ENCODE measurements at places on chromosomes 6 and 20.

DNA sequence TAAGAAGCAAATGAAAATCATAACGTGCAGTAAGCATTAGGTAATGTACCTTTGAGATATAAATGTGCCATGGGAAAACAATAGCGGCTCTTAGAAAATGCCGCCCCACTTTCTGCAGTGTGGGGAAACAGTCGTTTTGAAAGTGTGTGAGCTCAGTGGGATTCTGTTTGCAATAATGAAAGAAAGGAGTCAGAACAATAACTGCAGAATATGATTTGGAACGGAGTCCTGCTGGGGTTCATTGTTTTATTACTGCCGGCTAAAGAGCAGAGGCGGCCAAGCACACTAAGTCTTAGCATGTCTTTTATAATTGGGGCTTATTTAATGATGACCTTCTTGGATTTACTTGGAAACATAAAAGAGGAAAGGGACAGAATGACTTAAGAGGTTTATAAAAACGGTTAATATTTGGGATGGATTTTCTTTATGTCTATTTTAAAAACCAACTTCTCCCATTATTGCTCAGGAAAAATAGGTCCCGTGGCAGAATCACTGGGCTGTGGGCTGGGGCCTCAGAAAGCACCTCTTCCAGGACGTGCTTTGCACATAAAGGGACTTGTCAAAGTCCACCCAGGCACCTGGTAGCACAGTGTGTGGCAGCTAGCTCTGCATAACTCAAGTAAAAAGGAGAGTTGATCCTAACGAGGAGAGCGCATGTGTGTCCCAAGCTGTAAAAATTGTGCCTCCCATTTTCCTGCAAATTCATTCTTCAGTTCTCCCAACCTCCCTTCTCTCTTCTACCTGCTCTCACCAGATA lies 44.0 kb upstream of the SLC22A16 start:
- DNase-seq = no peak

GRCh38 chr6:122726649-122727048 lies 52.9 kb upstream of the FABP7 start:
- DNase-seq = no peak

GRCh38 chr6:68364271-68364805 lies 270.7 kb upstream of the ADGRB3 start:
- DNase-seq = no peak

- DNase-seq = no peak
Observed at GRCh38 chr6:21891080-21891479, 297.5 kb downstream of the SOX4 start.

- DNase-seq = no peak
Observed at GRCh38 chr6:139243536-139243935, 48.3 kb downstream of the TXLNB start.

- DNase-seq = no peak
Observed at GRCh38 chr6:20021795-20022194, 184.6 kb downstream of the ID4 start.

- no peak for DNase-seq
Observed at GRCh38 chr6:127717384-127717783, 140.4 kb downstream of the C6orf58 start.

DNA sequence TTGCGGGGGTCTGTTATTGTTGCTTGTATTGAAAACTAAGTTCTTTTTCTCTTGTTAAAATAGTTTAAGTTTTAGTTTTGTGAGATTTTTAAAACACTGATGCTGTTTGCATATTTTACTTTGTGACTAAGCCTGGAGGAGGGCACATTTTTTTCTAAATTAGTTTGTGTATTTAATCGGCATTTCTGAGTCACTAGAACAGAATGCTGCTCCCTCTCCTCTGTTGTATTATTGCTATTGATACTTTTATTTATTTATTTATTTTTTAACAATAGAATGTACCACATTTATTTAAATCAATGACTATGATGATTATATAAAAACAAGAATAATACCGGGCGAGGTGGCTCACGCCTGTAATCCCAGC lies 5.1 kb upstream of the FAM50B start:
- no peak for DNase-seq

- no peak for DNase-seq
Observed at GRCh38 chr6:159953091-159953601, 15.7 kb upstream of the IGF2R start.

- DNase-seq = no peak
Observed at GRCh38 chr6:34858681-34859080, 29.2 kb downstream of the TAF11 start.

- DNase-seq = no peak
Observed at GRCh38 chr6:141488488-141488887, 644.2 kb upstream of the GJE1 start.

GRCh38 chr6:39899554-39900295 lies 34.5 kb downstream of the MOCS1 start:
- DNase-seq = no peak

DNA sequence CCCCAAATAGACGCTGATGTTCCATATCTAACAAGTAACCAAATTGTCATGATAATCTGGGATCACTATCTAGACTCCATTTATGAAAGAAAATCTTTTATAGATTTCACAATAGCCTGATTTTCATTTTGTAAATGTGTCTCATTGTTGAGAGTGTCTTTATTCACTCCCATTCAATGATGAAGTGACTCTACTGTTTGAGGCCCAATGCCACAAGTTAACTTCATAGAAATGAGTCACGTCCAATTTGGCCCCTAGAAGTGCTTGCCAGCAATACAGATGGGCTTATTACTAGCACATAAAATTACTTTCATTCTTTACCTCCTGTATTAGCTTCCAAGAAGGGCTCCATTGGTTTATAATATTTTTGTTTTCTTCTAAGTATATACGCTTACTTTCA lies 6.3 kb downstream of the IPCEF1 start:
- DNase-seq = no peak

DNA sequence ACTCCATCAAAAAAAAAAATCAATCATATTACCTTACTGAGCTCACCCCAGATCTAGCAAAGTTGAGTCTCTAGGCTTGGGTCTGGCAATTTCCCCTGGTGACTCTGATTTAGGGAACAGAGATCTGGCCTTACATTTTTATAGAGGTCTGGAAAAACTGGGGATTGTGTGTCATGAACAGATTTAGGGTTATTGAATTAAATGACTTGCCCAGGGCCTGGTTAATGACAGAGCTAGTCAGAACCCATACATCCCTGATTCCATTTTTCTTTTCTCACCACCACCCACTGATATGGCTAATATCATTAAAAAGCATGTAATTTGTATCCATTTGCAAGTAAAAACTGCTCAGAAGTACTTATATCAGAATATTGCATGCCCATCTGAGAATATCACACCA lies 163.4 kb upstream of the OGFRL1 start:
- DNase-seq = no peak

GRCh38 chr20:58251979-58252591 lies 23.6 kb upstream of the ANKRD60 start:
- DNase-seq = no peak

DNA sequence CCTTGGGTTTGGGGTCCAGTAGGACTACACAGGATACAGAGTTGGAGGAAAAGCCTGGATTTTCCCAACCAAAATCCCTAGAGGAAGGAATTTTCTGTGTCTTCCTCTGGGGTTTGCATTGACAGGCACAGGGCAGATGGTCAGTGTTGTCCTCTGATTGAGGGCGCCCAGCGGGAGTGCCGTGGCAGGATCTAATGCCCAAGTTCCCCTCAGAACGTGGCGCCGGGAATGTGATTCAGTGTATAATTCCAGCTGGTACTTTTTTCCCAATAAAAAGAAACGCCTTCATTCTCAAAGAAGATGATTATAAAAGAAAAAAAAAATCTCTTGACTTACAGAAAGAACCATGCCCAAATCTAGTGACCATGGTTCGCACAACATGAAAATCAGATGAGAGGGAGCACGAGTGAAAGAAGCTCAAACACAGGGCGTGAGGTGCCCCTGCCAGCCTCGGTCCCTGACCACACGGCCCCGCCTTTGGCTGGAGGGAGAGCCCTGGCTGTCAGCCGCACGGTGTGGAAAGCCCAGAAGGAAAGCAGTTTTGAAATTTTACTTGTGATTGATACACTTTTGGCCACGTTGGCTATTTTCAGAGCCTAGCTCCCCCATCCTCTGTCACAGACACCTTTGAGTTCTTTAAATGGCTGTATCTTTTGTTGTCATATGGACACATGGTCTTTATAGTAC lies 31.6 kb downstream of the VEGFA start:
- DNase-seq = no peak

DNA sequence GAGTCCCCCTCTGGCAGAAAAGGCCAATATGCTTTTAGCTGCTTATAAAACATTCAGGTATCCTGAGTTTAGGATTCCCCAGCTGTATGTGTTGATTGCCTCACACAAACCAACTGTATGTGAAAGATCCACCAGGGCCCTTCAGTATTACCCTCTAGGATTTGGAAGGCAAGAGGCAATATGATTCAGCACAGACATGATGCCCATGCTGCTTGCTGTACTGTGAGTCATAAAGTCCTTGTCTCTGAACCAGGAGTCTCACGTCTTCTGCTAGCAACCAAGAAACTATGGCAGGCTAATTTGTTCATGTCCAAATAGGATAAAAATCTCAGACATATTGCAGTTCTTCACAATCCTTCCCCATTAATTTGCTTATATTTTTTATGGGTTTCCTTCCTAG lies 789.2 kb upstream of the SLC35B3 start:
- DNase-seq = no peak

GRCh38 chr6:163415620-163416556 lies 1.4 kb downstream of the QKI start:
- no peak for DNase-seq

DNA sequence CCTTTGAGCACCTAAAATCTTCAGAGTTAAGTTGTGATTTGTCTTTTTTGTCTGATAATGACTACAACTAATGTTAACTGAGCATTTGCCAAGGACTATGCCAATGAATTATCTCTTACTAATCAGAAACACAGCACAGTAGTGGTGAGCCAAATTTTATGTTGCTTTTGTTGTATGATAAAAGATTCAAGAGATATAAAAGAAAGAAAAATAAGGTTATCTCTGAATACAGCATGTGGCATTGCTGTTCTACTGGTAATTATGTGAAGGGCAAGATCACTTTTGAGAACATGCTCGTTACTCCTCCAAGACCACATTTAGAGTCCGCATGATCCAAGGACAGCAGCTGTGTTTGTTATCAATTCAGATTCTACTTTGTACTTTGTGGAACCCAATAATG lies 133.4 kb upstream of the MYLIP start:
- no peak for DNase-seq

DNA sequence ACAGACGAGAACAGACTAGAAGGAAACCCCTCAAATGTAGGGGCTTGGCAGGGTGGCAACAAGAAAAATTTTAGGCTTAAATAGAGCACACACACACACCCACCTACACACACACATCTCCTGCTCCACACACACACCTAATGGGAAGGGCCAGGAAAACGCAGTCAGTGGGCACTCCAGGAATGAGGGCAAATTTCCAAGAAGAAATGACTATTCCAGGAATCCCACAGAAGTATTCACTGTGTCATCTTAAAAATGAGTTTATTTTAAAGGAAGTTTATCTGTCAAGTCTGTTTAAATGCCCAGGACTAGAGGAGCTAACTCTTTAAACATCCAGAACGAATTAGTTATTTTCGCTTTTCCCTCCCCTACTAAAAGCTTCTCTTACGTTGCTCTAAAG lies 13.0 kb downstream of the ALDH8A1 start:
- no peak for DNase-seq

GRCh38 chr20:64226686-64227580 lies 28.6 kb upstream of the PCMTD2 start:
- DNase-seq = no peak

DNA sequence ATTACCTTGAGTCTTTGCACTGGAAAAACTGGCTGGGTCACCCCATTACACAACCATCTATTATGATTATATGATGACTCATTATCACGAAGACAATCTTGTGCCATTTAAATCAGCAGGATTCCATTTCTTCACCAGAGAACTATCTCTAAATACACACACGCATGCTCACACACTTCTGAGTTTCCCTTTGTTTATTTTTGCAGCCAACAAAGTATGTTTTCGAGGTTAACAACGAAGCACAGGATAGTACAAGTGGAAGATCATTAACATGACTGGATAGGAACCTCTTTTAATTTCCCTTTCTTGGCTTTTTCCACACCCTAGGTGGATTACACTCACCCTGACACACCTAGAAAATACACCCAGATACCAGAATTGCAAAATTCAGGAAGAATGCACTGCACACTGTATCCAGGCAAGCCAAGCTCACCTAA lies 18.9 kb downstream of the PERP start:
- no peak for DNase-seq

DNA sequence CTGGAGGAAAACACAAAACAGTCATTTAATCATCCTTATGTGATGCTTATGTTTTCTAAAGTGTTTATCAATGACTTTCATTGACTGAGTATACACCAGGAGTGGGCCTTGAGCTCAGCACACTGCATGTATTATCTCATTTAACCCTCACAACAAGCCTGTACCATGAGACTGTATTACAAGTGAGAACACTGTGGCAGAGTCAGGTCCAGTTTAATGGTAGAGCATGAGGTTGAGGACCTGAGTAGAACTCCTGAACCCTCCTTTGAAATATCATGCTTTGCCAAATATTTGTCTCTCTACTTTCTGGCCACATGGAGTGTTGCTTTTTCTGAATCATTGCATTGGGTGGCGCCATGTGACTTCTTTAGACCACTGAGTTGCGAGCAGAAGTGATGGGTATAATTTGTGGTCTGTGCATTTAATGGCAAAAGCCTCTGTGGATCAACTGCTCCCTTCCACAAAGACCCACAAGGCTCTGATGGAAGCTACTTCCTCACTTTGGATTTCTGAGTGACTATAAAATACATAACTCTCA lies 65.0 kb upstream of the SIRPG start:
- no peak for DNase-seq

DNA sequence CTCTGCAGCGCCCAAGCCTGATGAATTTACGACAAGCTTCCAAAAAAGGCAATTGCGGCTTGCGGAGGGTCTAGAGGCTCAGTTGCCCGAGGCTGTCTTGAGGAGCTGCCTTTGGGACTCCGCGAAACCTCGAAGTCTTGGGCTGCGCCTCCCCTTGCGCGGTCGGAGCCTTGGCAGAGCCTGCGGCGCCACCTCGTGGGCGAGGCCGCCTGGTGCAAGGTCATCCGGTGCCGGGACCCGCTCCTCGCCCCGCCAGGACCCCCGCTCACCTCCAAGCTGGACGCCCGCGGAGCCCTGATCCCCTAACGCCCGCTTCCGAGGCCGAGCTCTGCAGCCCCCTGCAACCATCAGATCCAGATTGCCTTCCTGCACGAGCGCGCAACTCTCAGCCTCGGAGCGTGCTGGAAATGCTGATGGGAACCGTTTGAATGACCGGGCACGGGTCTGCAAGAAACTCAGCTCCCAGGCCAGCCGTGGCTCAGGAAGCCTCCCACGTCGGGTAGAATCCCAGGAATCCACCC lies 14.9 kb upstream of the FAM210B start:
- DNase-seq = no peak

DNA sequence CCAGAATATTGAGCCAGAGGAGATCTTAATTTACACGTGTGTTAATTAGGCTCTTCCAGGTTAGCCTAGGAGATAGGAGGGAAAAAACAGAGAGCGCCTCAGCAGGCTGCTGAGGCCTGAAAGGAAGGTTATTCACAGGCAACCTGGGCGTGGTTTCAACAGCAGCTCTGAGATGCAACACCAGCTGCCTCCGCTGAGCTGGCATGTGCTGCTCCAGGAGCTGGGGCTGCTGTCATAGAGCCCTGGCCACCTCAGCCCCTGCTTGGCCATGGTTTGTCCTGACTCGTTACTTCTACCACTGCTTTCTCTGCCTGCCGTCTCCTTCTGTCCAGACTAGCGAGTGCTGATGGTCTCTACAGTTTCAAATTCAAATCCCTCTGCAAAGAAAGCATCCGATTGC lies 32.4 kb upstream of the RPP40 start:
- no peak for DNase-seq

- peak; percentile 8 for DNase-seq
Observed at GRCh38 chr6:32700391-32701040, 34.1 kb upstream of the HLA-DQB1 start.

- no peak for DNase-seq
Observed at GRCh38 chr6:85044361-85044760, 280.0 kb upstream of the TBX18 start.
